ENCODE measurements at places on chromosomes 16 and 17. TPM values are rescaled to one million over a fixed set of nuclear protein-coding genes. Genes with fewer than 3 reads are reported as not detected.

CCDC144A gene
- 4.0 TPM for total RNA-seq

FBXL19 gene
- total RNA-seq: 10.2 TPM

SYNGR3 gene
- not detected for total RNA-seq

PROCA1 gene
- 2.7 TPM for total RNA-seq

KRTAP4-9 gene
- not detected for total RNA-seq

KRT36 gene
- not detected for total RNA-seq

NETO2 gene
- 8.7 TPM for total RNA-seq

NSF gene
- total RNA-seq: 48.0 TPM

OTOP2 gene
- not detected for total RNA-seq

SOST gene
- total RNA-seq: not detected

STAC2 gene
- not detected for total RNA-seq

TOM1L1 gene
- total RNA-seq: 27.0 TPM

INCA1 gene
- total RNA-seq: 0.57 TPM

ABCC11 gene
- 0.17 TPM for total RNA-seq

CCL7 gene
- total RNA-seq: not detected

CDRT15 gene
- total RNA-seq: not detected

CPNE7 gene
- 0.39 TPM for total RNA-seq

ENKD1 gene
- total RNA-seq: 17.3 TPM

XAF1 gene
- 45.4 TPM for total RNA-seq

PPP1R1B gene
- 13.0 TPM for total RNA-seq

TMC8 gene
- total RNA-seq: 0.44 TPM

NPIPB13 gene
- 1.1 TPM for total RNA-seq

G6PC1 gene
- total RNA-seq: 0.18 TPM

ANKRD40CL gene
- total RNA-seq: not detected

SLC38A8 gene
- not detected for total RNA-seq

DHRS7C gene
- total RNA-seq: not detected

IRX3 gene
- total RNA-seq: 7.3 TPM

HES7 gene
- total RNA-seq: not detected

LITAFD gene
- total RNA-seq: not detected

HLF gene
- total RNA-seq: 23.8 TPM

LRRC37A gene
- total RNA-seq: 2.2 TPM

SLC35G3 gene
- not detected for total RNA-seq

ZNF48 gene
- 23.8 TPM for total RNA-seq

SERPINF2 gene
- 3.7 TPM for total RNA-seq

KCNAB3 gene
- 0.41 TPM for total RNA-seq

ZNF469 gene
- total RNA-seq: 0.22 TPM

CCL17 gene
- not detected for total RNA-seq

TBC1D3K gene
- not detected for total RNA-seq

All from adrenal gland (tissue), 19 donors.